Daoy (cell line): ENCODE measurements at places on chromosomes 4 and X.
A peak's percentile ranks its signal among the peaks of the same experiment; 100 is the strongest.

- DNase-seq: no peak
These were observed 204.8 kb downstream of the CFAP299 start for GRCh38 chr4:80540349-80540748.

DNA sequence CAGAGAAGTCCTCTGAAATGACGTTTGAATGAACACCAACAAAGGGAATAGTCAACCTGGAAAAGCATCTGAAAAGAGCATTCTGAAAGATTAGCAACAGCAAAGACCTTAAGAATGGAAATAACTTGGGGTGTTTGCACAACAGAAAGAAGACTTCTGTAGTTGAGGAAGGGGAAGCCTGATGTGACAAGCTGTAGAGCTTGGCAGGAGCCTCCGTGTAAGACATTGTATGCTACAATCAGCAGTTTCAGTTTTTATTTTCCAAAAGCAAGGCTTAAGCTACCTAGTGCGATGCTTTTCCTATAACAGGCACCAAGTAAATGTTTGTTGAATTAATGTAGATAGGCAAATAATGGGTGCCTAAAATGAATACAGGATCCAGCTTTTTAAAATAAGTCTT lies 484.0 kb downstream of the SPRY1 start:
- DNase-seq: no peak

DNA sequence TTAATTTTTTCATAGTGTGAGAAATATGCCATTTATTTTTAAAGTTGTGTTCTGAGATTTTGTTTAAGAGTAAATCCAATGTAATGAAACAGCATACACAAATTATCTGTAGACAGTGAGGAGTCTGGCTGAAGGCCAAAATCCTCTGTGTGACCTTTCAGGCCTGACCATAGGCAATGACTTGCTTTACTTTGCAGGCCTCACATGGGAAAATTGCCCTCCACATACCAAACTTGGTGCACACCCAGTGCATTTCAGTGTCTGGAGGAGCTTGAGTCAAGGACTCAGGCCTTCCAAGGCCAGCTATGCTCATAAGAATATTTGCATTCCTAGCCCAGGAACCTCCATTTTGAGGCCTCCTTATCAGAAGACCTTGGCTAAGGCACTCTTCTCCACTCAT lies 430.1 kb downstream of the GABRG1 start:
- no peak for DNase-seq

DNA sequence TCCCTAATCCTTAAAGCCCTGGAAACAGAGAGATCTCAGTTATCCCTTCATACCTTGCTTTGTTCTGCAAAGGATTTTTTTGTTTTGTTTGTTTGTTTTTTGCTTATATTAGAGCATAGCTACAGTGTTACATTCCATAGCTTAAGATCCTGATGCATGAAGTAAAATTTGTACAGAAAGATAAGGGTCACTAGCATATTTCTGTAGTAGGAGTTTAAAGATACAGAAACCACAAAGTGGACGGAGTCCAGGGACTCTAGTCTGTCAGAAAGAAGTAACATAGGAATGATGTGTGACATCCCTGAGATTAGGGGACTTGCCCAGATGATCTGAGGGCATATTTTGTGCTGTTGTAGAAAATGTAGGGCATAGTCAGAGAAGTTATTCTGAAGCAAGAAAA lies 151.9 kb upstream of the PLAC1 start:
- DNase-seq: no peak

DNA sequence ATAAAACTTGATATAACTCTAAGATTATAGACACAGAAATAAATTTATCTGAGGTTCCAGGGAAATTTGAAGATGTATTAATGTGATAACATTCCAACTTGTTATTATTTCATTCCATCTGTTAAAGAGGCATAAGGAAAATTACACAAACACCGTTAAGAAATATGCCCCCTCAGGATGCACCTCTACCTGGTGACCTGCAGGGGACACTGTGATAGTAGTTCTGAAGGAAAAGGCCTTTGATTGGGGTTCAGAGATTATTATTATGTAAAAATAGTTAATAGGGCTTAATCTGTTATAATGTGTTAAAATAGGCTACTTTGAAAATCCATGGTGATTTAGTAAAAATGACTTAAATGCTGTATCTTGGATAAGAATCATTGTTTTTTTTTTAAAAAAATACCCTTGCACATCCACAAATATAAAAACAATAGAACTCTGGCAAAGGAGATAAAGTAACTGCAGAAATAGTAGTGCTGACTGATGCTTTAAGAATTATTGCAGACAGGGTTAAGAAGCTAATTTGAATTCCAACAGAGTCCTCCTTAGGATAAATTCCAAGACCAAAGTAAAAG lies 6.1 kb upstream of the ABRAXAS1 start:
- peak; percentile 8 for DNase-seq

DNA sequence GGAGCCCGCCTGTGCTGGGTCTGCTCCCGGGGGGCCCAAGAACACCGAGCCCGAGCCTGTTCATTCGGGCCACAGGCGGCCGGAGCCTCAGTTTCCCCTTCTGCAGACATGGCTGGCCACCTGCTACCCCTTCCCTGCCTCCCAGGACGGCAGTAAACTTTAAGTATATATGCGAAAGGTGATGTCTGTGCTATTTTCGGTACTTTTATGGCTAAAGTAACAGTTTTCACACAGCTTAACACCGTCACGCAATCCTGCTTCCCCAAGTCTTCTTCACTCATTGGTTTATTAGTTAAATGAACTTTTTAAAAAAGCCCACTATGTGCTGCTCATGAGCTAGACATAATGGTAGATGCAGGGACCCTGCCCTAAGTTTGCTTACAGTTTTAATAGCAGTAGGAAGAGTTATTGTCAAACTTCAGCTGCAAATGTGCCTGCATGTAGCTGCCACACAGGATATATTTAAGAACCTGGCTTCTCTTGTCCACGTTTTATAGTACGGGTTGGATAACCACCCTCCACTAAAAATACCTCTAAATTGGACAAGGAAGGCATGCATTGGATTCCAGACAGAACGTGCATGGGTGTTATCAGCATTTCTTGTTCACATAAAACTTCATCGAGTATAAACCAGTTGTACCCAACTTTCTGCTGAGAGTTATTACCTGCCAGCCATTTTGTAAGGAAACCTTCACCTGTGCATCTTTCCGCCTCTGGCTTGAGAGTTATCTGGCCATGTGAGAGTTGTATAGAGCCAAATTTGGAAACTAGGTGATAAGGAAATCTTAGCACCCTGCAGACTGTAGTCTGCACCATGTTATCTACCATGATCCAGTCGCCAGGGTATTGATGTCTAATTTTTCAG lies 741 bp downstream of the ANAPC4 start:
- DNase-seq: no peak

DNA sequence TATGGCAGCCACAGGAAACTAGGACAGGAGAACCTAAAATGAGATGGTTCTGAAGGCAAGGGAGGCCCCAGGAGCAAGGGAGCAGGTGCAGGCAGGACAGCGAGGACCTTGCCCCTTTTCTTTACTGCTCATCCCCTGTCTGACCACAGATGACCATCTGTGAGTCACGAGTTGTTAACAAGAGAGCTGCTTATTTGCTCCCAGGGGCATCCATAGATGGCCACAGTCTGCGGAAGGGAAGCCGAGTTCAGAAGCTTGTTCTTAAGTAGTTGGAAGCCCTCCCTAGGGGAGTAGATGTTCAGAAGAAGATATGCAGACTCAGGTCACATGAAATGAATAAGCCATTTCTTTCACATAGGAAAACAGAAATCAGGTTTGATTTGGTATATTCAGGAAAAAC lies 69.4 kb downstream of the EVC2 start:
- DNase-seq: peak; percentile 20

DNA sequence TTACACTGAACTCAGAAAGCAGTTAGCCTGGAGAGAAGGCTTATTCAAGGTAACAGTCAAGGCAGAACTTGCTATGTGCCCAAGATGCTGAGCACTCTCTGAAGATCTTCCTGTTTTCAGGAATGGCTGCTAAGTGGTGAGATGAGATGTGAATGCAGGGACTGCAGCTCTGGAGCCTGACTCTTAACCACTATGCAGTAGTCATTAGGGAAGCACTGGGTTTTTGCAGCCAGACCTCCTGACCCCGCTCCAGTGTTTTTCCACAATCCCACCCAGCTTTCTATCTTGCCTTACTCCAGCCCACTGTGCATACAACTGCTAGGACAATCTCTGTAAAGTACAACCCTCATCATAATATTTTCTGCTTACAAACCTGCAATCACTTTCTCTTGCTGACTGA lies 95.2 kb upstream of the LNX1 start:
- DNase-seq: no peak

GRCh38 chr4:87150498-87151261 lies 69.7 kb downstream of the KLHL8 start:
- peak; percentile 32 for DNase-seq

GRCh38 chr4:138225477-138225876 lies 16.7 kb downstream of the SLC7A11 start:
- DNase-seq: no peak

GRCh38 chr4:17898553-17899055 lies 87.8 kb downstream of the NCAPG start:
- DNase-seq: no peak

GRCh38 chr4:40221744-40222143 lies 24.9 kb downstream of the RHOH start:
- no peak for DNase-seq

GRCh38 chr4:11420327-11420726 lies 8.4 kb downstream of the HS3ST1 start:
- no peak for DNase-seq

DNA sequence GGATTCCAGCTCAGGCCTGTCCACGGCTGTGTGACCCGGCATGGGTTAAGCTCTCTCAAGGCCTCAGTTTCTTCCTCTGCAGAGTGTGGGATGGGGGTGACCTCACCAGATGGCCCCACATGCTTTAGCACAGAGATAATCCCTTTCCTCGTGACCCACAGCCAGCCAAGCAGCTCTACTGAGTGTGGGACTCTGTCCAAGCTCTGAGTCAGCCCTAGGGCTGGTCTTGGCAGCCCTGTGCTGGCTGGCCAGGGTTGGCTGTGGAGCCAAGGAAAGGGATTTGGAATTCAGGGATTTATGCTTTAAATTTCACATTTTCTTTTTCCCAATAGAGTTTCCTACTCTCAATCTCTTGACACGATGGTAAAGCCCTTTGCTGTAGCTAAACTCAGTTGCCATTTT lies 19.7 kb upstream of the SPON2 start:
- DNase-seq: peak; percentile 92

- no peak for DNase-seq
These were observed 97.6 kb downstream of the GABRB1 start for GRCh38 chr4:47128991-47129390.

DNA sequence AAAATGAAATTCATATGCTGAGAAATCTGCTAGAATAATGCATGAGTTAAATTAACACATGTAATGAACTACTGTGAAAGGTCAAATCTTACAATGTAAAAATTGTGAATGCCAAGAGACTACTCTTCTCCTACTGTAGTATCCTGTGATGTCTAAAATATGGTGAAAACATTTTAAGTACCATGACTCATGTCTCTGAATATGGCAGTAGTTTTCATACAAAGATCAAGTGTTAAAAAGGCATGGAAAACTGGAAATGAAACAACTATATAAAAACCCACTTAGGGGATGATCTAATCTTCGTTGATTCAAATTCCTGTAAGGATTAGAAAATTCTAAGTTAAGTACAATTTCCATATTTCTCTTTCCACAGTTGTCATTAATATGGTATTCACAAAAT lies 221.3 kb downstream of the PPP3CA start:
- DNase-seq: no peak

DNA sequence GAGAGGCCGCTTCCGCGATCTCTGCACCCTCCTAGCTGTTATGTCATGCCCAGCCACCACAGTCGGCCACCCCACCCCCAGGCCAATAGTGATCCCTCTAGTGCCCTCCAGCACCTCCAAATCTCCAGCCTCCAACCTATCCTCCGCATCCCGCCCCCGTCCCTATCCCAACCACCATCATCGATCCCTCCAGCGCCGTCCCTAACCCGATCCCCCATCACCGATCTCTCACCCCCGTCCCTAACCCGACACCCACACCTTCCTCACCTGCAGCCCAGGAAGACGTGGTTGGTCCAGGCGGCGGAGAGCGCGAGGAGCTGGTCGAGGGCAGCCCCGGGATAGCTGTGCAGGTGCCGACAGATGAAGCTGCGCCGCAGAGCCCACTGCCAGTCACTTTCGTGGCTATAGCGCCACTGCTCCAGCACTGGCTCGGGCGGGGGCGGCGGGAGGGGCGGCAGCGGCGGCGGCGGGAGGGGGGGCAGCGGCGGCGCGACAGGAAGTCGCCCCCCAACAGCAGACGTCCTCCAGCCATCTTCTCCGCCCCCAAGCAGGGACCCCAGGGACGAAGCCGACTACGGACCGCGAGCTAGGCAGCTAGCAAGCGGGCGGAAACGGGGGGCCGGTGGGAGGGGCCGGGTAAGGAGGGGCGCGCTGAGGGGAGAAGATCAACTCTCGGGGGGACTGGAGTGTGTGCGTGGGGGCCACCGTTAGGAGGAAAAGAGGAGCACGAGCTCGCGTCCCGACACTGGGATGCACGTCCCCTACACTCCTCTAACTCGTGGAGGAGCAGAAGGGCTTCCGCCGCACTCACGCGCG lies 552 bp downstream of the NKRF start:
- DNase-seq: peak; percentile 12

DNA sequence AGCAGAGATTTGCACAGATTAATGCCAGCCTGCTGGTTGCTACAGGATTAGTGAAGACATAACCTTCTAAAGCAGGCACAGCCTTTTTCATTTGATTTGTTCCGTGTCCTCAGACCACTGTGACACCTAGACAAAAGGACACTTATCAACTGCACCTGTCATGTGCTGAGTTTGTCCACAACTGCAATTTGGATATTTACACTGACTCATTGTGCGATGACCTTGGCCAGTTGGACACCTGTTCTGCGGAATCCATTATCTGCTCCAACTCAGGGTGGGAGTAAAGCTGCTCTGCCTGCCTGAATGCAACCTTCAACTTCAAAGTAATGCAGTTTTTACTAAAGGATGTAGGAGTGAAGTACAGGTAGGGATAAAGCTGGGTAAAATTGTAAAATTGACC lies 4.1 kb upstream of the NR0B1 start:
- no peak for DNase-seq

- peak; percentile 6 for DNase-seq
These were observed 15.0 kb downstream of the MECP2 start for GRCh38 chrX:154082396-154083125.

DNA sequence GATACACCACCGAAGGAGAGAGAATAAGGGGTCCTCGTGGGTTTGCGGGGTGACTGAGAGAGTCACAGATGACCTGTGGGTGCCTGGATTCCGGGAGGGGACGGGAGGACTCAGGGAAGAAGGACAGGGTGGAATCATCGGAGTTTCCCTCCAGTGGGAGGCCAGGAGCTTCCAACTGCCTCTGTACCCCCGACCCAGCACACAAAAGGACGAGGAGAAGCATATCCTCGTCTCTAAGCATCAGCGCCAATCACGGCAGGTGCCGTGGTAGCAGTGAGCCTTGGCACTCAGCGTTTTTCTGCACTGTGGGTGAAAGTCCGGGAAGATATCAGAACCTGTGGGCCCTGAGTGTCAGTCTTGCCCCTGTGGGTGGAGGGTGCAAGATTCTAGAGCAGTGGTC lies 62.0 kb downstream of the ASMT start:
- no peak for DNase-seq

DNA sequence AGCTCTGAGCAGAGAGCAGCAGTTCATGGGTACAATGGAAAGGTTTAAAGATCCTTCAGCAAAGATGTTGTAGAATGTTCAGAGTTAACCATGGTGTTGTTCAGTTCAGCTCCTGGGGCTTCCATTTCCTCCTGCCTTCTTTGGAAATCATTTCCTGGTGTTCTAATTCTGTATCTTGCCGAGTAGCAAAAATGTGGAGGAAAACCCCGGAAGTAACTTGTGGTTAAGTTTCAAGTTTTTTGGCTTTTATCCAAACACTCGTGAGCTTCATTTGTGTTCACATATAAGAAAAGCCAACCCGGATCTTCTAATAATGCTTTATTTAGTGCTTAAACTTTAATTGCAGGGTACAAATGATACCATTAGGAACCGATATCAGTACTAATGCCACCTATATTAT lies 33.6 kb upstream of the ARX start:
- DNase-seq: no peak
